ENCODE measurements at places on chromosomes 6 and 20.

DNA sequence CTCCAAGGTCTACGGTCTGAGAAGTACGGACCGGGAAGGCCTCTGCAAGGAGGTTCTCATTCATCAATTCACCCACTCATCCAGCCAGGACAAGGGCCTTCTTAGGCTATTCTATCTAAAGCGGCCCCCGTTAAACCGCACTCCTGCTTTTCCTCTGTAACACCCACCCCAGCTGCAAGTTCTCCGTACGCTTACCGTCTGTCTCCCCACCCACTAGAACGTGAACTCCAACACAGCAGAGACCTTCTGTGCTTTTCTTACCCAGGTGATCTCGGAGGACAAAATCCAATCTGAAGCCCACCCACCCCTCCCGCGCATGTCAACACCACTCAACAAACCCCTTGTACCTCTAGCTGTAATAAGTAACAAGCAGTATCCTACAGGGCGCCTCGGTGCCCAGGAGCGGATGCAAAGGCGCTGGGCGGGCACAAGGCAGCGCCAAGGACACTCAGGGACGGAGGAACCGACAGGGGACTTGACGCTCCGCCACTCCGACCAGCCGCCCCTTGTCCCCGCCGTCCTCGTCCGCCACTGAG lies 351 bp downstream of the AURKA start:
- DNase-seq: no peak

GRCh38 chr6:158468666-158469065 lies 91.2 kb upstream of the TMEM181 start:
- no peak for DNase-seq

DNA sequence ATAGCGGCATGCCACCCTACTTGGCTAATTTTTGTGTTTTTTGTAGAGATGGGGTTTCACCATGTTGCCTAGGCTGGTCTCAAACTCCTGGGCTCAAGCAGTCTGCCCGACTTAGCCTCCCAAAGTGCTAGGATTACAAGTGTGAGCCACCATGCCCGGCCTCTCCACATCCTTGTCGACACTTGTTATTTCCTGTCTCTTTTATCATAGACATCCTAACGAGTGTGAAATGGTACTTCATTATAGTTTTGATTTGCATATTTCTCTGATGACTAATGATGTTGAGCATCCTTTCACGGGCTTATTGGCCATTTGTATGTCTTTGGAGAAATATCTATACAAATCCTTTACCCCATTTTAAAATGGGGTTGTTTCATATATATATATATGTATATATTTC lies 39.0 kb upstream of the ASXL1 start:
- no peak for DNase-seq

GRCh38 chr6:10384610-10385523 lies 30.0 kb downstream of the TFAP2A start:
- no peak for DNase-seq

DNA sequence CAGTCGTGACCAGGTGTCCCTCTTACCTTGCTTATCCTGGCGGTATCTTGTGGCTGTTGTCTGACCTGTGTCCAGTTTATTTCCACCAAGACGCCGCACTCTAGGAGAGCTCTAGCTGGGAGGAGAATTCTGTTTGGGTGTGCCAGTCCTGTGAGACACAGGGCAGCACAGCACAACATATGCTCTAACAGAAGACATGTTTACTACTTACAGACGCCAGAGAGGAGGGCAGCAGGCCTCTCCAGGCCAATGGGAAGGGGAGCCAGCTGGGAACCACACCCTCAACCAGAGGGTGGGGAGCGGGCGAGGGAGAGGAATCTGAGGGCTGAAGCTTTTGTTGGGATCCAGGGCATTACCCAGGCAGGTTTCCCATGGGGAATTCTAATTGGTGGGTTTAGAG lies 25.2 kb upstream of the FERMT1 start:
- DNase-seq: no peak

DNA sequence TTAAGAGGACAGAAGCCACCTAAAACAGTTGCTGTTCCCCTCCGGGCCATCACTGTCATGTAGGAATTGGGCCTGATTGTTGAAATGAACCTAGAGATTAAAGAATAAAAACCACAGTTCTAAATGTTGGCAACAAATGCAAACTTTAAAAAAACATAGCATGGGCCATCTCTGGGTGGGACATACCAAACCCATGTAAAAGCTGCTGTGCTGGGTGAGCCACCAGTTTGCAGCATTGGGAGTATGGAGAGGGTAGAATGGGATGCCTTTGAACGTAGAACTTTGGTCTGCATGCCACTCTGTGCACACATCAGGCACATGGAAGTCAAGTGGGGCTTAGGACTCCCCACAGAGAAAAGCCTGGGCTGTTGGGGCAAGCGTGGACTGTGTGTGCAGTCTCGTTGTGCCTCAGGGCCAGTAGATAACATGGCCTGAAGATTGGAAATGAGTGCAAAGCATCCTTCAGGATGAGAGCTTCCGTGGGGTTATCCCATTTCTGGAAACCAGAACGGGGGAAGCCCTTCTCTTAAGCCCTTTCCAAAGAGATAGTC lies 28.1 kb downstream of the EPB41L1 start:
- no peak for DNase-seq

- no peak for DNase-seq
These were observed 391.8 kb upstream of the MMS22L start for GRCh38 chr6:97674802-97675201.

All from T-helper 22 cell (primary cell).